GM06990 (cell line): ENCODE measurements at places on chromosomes 2 and 18.
A peak's percentile ranks its signal among the peaks of the same experiment; 100 is the strongest.

GRCh38 chr2:158359846-158360245, 96.7 kb downstream of the CCDC148 start:
- DNase-seq: no peak

DNA sequence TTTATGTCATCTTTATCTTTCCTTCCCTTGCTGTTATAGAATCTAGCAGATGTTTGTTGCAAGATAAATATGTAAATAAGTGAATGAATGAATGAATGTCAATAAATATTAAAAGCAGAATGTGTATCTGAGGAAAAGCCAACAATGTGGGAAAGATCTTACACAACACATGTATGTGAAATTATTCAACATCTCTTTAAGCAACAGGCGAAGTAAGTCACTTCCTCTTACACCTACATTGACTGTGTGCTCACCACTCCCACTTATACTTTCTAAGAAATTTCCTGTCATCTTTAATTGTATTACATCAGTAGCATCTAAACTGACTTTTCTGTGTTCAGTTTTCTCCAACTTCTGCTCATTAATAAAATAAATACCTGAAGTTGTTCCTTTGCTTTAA, 43.0 kb downstream of the RAD51AP2 start:
- DNase-seq: no peak

DNA sequence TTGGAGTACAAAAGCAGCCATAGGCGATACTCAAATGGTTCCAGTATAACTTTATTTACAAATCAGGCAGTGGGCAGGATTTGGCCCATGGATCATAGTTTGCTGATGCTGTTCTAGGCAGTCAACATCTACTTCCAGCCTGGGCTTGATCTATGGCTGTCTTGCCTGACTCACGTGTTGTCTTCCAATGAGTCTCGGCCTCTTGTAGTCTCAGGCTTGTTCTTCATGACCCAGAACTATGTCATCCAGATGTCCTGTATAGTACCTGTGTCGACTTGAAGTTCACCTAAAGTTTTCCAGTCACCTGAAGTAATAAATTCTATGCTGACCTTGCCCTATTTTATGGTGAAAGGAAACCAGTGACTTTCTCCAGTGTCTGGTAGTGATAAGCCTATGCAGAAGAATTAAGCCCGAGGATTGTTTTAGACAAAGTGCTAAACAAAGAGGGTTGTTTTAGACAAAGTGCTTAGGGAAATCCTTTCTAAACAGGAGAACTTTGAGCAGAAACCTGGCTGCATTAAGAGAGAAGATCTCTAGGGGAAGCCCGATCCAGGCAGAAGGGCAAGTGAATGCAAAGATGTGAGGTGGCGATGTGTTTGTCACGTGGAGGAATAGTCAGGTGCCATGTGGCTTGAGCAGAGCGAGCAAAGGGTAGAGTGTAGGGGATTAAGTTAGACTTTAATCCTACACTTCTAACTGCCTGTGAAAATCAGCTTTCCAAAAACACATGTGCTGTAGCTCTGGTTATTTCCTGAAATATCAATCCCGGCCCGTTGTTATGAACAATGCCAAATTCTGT, 8.5 kb upstream of the THNSL2 start:
- DNase-seq: no peak

DNA sequence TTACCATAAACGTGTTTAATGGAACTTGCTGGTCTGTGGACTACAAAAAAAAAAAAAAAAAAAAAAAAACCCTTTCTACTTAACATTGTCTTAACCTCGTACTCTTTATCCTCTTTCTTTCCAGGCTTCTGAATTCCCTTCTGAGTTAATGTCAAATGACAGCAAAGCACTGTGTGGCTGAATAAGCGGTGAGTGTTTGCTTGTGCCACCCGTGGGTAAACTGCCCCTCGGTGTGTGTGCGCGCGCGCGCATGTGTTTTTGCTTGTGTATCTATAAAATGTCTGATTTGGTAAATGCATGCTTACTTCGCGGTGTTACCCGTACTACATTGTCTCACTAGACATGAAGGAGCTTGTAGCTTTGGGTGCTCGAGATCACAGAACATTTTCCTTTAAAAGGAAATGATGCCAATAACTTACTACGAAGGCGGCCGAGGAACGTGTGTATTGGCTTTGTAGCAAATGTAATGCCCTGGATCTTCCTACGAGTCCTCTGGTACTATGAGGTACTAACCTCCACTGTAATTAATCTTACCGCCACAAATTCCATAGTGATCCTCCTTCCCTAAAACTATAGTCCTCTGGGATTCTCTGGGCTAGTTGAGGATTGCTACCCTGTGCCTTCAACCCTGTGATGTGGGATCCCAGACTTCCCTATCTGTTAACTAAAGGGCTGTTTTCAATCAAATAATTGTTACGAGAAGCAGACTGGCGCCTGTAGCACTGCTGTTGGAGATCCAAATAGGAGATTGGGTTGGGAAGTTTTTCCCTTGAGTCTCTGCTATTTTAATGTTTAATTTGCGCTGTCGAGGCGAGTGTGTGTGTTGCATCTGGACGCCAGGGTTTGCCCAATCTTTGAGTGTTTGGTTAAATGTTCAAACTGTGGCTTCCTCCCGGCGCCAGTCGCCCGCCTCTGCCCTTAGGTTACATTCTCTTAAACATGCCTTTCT, 1.1 kb downstream of the ID2 start:
- DNase-seq: peak; percentile 35

DNA sequence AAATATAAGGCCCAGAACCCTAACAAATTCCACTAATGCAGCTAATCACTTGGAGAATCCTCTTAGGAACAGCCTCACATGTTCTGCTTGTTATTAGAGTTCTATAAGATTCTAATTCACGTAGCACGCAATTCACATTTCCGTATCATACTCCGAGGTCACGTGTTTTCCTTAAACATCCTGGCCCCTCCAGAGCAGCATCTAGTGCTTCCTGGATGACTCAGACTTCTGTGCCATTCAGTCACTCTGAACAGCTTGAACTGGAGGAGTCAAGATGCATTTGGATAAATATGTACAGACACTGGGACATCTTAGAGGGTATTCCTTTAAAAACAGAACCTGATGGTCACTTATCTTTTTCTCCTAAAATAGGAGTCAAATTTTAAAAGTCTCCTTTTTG, 156.5 kb downstream of the MYO5B start:
- no peak for DNase-seq

DNA sequence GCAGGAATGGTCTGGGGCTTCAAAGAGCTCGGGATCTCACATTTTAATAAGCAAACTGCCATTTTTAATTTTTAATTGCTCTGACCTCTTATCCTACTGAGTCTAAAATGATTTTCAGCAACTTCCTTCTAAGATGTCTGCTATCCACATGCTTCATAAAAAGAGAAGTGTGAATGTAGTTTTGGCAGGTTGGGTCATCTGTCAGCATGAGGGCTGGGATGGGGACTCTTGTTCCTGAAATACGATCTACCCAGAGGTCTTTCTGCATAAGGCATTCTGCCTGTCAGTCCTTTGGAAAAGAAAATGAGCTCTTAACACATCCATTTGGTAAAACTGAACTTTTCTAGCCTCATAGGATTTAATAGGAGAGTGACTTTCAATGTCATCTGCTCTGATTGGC, 252.8 kb upstream of the APCDD1 start:
- no peak for DNase-seq

- DNase-seq: peak; percentile 57
Measured at GRCh38 chr2:73070643-73071359, 711 bp downstream of the SFXN5 start.

- no peak for DNase-seq
Measured at GRCh38 chr2:70897203-70897976, 38.3 kb upstream of the ATP6V1B1 start.

GRCh38 chr2:120617055-120617454, 118.6 kb upstream of the GLI2 start:
- DNase-seq: no peak

DNA sequence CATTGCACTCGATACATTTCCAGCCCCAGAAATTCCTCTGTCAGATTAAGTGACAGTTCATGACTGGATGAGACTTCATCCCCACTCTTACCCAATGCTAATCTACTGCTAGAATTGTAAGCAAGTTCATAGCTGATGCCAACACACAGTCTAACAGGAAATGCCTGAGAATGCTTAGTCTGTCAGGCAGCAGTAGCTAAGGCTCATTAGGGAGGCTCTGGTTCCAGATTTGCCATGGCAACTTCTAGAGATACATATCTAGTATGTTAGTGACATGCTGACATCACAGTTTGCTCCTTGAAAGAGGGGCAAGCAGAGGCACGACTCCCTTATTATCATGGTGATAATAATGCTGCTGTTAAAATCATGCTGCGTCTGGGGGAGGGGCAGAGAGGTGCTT, 198.4 kb downstream of the RBM43 start:
- DNase-seq: no peak

DNA sequence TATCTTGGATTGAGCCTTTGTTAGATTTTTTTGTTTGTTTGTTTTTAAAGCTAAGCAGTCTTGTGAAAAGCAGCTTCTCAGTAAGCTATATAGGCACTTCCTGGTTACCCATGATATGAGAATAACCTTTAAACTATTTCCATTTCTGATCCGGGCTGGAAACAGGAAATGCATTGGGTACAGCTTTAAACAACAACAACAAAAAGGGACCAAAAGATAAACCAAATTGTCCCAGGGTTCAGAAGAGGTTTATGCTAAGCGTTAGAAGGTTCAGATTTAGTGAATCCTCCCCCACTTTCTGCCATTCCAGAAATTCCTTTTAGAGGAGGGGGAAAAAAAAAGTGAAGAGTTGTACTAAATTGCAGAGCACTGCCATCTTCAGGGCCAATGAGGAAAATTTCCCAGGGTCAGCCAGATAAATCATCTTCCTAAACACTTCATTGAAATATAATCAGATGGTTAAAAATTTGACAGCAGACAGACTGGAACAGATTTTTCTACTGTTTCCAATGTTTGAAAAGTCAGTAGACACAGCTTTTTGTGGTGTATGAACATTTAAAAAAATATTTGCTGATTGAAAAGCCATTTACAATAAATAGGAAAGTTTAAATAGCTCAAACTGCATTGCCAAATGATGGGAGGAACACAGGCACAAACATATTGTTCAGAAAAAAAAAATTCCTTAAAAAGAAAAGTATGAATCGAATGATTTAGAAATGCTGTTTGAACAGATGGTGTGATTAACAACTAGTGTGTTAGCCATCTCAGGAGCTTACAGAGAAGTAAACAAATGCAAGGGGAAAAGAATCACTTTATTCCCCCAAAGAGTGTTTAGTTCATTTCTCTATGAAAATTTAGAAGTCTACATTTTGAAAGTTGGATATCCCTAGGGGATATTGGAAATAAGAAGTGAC, 189.9 kb upstream of the TANK start:
- DNase-seq: no peak

DNA sequence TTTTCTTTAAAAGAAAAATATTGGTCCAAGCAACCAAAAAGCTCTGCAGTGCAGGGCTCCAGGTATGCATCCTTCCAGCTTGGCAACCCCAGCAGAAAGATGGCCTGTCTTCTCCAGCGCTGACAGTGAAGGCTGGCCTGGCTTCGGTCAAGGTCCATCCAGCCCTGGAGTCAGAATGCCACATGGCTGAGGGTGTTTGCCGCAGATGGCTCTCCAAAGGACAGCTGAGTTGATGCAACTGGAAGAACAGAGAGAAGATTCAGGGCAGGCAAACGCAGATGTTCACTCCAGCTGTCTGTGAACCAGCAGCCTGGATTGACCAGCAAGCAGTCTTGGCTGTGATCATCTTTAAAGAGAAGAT, 51.4 kb downstream of the MARCO start:
- no peak for DNase-seq

- DNase-seq: no peak
Measured at GRCh38 chr18:76592981-76593381, 97.9 kb upstream of the ZNF516 start.

- DNase-seq: no peak
Measured at GRCh38 chr2:65413106-65413505, 19.3 kb downstream of the SPRED2 start.

GRCh38 chr2:233082222-233082930, 22.2 kb downstream of the INPP5D start:
- DNase-seq: peak; percentile 77

DNA sequence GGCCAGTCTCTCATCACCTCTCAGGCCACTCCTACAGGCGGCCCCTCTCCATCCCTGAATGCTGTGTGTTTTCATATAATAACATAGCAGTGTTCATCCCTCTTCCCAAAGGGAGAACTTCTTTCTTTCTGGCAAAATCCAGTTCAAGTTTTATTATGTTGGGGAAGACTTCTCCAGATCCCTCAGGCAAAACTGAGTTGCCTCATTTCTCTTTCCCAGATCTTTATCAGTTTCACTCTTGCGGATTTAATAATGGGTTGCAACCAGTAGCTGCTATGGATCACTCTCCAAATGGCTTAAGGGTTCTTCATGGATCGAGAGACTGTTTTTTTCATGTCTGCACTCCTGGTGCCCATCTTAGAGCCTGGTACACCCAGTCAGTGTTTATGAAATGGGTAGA, 129.9 kb downstream of the FHOD3 start:
- DNase-seq: no peak

- DNase-seq: no peak
Measured at GRCh38 chr2:109185338-109185737, 56.3 kb downstream of the SH3RF3 start.

DNA sequence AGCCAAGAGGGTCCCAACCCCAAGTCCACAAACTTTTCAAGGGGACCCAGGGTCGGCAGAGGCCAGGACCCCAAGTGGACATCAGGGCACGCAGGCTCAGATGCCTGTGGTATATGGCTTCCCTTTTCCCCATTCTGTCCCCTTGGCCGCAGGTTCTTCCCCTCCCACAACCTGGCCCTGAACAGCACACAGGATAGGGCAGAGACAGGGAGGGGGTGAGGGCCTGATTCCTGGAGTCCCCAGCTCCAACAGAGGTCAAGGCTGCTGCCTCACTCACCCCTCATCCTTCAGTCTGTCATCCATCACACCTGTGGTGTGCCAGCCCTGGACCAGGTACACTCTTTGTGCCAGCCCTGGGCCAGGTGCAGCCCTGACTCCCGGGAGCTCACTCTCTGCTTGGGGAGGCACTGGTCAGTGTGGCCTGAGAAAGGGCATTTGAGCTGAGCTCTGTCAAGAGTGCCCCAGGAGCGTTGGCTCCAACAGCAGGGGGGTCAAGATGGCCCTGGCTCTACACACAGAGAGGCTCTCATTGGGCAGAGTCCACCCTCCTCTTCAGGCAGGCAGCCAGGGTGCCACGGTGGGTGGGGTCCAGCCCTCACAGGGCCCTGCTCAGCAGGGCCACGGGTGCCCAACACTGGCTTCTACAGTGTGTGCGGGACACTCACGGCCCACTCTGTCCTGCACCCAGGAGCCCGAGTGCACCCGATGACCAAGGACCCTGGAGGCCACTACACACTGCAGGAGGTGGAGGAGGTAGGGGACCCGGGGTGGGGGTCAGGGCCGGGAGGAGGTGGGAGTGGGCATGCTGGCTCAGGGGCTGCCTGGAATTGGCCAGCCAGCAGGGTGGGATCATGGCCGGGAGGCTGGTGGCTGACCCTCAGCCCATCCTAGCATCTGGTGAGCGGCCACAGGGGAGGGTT, 1.6 kb downstream of the AGXT start:
- DNase-seq: no peak
